ENCODE measurements at places on chromosomes 7 and 10. TPM values are rescaled to one million over a fixed set of nuclear protein-coding genes. Genes with fewer than 3 reads are reported as not detected.

DNA sequence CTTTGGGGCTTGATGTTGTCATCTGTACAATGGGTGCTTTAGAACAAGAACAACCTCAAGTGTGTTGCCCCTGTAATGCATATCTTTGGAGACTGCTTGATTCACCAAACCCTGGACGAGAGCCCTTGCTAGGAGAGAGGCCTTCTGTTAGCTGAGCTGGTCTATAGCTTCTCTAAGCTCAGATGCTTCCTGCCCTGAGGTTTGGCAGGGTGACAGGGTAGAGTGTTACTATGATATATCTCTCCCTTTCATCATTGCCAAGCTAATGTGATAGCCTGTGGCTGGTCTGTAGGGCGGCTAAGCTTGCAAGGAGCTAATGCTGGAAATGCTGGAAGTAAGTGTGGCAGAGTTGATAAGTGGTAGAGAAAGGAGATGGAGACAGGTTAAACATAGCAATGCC, 364.1 kb downstream of the RPS24 start:
- DNase-seq, result no peak

DNA sequence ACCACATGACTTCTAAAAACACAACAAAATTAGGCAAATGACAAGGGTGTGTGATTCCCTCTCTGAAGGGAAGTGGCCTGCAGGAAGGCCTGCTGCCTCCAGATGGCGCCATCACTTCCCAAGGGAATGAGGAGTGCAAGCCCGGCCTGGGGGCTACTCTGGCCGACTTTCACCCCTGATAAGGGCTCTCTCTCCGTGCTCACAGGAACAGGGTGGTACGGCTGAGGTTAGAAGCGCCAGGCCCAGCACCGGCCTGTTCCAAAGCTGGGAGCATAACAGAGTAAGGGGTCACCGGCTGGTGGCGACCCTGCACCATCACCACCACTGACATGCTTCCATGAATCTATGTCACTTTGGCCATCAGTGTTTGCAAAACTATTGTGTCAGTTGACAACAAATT, 13.1 kb downstream of the RBP3 start:
- peak; percentile 67 for DNase-seq

- DNase-seq, result no peak
Observed at GRCh38 chr7:94135180-94135579, 131.0 kb upstream of the BET1 start.

DNA sequence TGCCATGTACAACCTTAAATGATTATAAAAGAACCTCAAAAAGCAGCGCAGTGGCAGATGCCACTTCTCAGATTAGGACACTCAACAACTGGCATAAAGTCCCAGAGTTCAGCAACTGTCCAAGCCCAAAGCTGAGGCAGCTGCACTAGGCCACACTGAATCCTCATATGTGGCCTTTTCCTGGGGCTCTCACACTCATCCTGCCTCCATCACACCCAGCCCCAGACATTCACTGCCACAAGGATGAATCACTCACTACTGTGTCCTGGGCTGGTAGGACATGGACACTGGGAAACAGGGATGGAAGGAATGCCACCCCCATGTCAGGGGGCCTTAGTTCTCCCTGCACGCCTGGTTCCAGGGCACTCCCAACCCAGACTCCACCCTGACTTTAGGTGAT, 547.7 kb downstream of the TNS3 start:
- DNase-seq, result no peak

- DNase-seq, result no peak
Observed at GRCh38 chr10:86483664-86484063, 37.9 kb downstream of the WAPL start.

- DNase-seq, result no peak
Observed at GRCh38 chr7:105760551-105761447, 115.6 kb downstream of the ATXN7L1 start.

DNA sequence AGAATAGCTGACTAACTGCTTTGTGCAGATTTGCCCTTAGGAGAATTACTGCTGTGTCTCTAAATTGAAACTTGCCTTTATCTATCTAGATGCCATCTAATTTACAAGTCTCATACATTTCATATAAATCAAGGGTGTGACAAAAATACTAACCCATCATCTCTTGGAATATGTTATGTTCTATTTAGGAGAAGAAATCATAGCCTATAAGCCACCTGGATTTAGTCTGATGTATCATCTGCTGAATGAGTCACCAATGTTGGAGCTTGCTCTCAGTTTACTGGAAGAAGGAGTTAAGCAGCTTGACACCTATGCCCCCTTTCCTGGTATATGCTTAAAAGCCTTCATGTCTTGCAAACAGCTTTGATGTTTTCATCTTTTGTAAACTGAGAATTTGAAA, 43.5 kb downstream of the NUP205 start:
- peak; percentile 13 for DNase-seq

DNA sequence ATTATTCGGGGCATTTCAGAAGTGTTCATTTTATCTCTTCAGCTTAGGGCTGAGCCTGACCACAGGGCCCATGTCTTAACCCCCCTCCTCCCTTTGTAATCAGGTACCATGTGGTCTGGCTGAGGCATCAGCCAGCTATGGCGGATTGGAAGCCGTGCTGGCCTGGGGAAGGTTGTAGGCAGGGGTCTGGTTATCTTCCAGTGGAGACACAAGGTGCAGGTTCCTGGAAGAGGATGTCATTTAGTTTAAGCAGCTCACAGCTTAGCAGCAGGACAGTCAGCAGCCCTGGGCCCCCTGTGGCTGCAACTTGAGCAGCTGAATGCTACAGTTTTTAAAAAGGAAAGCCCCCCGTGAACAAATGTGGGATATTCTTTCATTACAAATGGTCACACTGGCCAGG, 22.1 kb downstream of the BAG3 start:
- no peak for DNase-seq

GRCh38 chr7:2864204-2864985, 20.3 kb upstream of the GNA12 start:
- peak; percentile 13 for DNase-seq

- peak; percentile 79 for DNase-seq
Observed at GRCh38 chr7:138935465-138936011, 45.7 kb downstream of the KIAA1549 start.

GRCh38 chr10:117112220-117112619, 25.9 kb downstream of the VAX1 start:
- peak; percentile 21 for DNase-seq

DNA sequence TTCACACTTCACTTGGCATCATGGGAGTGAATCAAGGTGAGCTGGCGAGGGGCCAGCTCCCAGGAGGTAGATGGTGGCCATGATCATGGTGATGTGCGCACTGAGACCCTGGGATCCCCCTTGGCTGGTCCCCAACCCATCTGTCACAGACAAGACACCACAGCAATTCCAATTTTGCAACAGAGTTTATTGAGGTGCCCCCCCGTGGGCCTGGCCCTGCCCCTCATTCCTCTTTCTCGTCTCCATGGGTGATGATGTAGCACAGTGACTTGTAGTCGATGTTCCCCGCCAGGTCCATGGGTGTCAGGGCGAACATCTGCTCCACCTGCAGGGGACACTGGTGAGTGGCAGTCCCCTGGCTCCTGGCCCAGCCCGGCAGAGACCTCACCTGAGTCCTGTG, 2.4 kb downstream of the MYL7 start:
- no peak for DNase-seq

DNA sequence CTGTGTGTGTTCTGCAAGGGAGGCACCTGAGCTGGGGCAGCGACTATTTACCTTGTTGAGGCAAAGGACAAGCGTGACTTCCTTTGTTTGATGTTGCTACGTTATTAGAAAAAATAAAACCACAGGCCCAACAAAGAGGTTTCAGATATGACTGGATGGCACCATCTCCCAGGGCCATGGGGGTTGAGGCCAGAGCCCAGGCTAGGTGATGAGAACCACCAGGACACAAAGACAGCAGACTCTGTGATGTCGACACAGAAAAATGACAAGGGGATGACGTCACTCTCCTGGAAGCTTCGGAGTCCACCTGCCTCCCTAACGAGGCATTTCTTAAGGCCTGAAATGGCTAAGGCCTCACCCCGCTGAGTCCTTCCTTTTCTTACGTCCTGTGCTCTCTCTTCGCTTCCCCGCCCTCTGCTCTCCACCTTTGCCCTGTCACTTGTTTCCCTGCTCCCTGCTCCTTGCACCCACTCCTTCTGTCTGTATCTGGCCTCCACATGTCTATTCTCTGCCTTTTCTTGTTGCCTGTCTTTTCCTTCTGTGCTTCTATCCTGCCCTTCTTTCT, 83.0 kb upstream of the ADRB1 start:
- DNase-seq, result no peak

DNA sequence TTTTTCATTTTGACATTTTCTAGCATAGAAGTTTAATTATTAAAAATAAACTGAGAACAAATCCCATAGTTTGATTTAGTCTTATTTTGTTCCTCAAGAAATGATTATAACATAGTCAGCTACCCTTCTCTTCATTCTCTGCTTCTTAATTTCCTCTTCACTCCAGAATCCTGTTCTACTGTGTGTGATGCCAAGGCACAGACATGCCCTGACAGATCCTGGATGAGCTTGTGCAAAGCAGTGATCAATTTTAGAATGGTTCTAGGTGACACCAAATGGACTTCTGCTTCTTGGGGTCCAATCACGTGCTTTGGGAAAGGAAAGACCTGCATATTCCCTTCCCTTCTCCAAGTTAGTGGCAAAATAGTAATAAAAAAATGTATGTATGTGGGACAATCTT, 665.6 kb downstream of the MAGI2 start:
- DNase-seq, result no peak

Gene AKR1D1
- total RNA-seq, result not detected

Gene METTL27
- 0.70 TPM for total RNA-seq

Gene ST8SIA6
- total RNA-seq, result 0.34 TPM

Gene SLC26A5
- total RNA-seq, result 0.85 TPM

Gene ITGA8
- total RNA-seq, result 0.23 TPM

Gene FAM24B
- total RNA-seq, result 5.1 TPM

Gene CPED1
- total RNA-seq, result 2.3 TPM

Gene HSPA12A
- 0.68 TPM for total RNA-seq

Gene TAS2R3
- 0.74 TPM for total RNA-seq
